Suppressor macrophage treated with lipopolysaccharide for 1 hour (primary cell): ENCODE measurements at places on chromosomes 2 and 18.

DNA sequence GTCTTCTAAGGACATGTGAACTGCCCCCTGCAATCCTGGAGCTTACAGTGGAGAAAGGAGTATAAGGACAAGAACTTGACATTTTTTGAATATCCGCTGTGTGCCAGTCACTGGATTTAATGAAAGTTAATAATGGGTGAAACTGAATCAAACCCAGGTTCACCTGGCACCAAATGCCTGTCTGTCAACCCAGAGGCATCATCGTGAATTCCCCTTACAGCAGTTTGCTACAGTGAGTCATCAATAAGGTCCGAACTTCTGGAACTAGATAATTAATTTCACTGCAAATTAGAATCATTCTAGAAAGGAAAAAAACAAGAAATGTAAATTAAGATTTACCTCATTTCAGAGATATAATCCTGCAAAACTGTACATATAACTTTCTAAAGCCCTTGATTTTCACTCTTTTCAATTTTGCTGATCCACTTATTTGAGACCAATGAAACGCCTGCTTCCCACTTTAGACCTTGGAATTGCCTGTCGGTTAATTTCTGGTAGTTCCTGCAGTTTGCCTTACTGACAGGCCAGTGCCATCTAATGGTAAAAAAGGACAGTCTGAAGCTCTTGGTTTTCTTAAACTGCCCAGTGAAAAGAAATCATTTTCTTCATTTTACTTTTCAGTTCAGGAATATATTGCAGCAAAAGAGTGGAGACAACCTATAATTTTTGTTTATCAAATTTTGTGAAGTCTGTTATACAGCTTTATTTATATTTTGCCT, 8.2 kb downstream of the DSG2 start:
- DNase-seq: no peak

DNA sequence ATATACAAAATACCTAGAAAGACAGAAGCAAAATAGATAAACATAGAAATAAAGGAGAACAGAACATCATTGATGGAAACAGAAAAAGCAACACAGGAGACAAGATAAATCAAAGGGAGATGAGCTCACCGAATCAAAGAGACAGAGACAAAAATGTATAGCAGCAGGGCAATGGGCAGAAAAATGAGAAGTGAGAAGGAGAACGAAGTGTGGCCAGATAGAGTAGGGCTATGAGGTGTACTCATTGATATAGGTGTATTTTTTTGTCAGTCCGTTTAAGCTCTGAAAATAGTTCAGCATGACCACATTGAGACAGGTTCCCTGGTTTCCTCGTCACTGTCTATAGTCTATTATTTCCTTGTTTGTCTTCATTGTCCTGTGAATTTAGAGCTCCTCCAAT, 55.1 kb downstream of the SP100 start:
- no peak for DNase-seq

DNA sequence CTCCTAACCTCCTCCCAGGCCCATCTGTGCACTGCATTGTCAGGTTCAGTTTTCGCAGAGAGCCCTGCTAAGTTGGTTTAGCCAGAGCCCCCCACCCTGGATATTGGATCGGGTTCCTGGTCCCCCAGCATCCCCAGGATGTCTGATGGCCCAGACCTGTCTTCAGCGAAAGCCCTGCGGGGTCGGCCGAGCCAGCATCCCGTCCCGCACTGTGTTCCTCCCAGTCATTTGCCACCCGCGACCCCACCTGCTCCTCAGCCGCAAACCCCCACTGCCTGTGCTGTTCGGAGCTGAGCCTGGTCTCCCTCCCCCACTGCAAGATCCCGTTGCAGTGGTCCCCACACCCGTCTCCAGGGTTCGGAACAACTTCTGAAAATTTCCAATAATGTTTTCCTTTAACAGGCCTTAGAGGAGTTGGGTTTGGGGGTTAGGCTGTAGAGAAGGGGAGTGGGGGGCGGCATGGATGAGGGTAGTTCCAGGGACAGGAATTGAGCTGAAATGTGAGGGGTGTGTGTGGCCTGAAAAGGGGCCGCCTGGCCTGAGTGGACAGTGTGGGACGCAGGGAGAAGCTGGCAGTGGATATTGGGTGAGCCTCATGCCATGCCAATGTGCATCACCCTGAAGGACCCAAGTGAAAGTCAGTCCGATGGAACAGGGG, 1.6 kb upstream of the COPS9 start:
- DNase-seq: no peak

- DNase-seq: no peak
Measured at GRCh38 chr2:4938206-4938605, 754.0 kb upstream of the SOX11 start.

GRCh38 chr2:174603280-174603679, 5.7 kb upstream of the WIPF1 start:
- DNase-seq: peak; percentile 71

DNA sequence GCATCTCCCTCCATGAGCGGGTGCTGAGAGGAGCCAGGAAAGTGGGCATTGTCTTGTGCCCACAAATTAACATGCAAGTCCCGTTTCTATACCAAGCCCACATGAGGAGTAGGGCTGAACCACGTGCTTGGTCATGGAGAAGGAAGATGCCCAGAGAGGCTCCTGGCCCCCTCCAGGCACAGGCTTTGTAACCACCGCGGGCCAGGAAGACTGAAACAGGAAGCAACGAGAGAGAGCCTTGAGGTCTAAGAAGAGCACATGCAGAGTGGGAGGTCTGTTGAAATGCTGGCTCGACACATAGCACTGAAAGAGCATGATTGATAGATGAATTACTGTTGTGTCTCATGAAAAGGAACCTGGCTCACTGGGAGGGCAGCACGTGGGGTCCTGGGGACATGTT, 36.3 kb downstream of the VWA3B start:
- DNase-seq: peak; percentile 62

GRCh38 chr18:45538444-45538843, 76.8 kb upstream of the SLC14A2 start:
- DNase-seq: peak; percentile 23

GRCh38 chr2:103464831-103465230, 703.0 kb downstream of the TMEM182 start:
- DNase-seq: no peak

DNA sequence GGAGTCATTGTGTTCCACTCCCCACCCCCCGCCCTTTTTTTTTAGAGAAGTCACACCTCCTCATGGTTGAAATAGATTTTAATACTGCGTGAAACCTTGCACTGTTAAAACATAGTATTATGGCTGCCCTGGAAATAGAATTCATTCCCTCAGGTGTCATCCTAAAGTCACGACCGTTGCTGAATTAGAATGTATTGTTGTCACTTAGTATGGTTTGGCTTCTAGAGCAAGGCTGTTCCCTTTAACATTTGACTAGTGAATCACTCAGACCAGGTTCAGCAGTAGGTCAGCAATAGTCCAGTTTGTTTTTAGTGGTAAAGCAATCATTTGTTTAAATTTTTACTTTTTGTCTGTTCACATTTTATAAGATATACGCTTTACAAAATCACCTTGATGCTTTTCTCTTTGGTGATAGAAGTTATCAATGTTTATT, 1.2 kb downstream of the BABAM2 start:
- peak; percentile 24 for DNase-seq

- DNase-seq: no peak
Measured at GRCh38 chr2:128262315-128263253, 56.1 kb downstream of the HS6ST1 start.

DNA sequence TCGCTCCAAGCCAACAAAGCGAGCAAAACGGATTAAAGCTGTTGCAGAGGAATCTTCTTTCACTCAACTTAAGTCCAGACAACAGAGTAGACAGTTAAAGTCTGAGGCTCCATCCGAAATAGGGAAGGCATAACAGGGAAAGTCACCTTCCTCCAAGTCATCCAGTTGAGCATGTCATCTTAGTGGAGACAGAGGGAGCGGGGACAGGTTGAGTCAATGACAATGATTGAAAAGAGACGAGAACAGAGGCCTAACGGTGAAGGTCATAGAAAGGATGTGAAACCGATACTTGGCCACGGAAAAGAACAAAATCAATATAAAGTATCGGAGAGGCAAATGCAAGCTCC, 455 bp downstream of the C18orf32 start:
- peak; percentile 53 for DNase-seq

DNA sequence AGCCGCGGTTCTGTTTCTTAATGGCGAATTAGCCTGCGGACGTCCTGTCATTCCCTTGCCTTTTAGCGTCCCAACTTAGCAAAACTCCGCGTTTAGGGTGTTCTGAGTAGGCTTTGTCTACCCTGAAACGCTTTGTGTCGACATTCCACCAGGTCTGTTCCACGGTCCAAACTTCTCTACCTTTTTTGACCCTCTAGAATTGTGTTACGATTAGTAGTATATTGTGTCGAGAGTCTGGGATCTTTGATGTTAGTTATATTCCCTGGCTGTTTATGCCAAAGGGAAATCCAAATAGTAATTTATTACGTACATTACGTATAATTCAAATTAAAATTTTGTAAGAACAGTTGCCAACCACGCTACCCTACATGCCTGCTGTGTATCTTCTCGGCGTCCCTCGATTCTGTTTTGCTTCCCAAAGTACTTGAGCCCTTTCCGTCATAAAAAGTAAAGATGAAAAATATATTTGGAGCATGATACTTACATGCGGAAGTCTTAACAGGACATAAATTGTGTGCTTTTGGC, 495 bp upstream of the TTC32 start:
- DNase-seq: no peak

DNA sequence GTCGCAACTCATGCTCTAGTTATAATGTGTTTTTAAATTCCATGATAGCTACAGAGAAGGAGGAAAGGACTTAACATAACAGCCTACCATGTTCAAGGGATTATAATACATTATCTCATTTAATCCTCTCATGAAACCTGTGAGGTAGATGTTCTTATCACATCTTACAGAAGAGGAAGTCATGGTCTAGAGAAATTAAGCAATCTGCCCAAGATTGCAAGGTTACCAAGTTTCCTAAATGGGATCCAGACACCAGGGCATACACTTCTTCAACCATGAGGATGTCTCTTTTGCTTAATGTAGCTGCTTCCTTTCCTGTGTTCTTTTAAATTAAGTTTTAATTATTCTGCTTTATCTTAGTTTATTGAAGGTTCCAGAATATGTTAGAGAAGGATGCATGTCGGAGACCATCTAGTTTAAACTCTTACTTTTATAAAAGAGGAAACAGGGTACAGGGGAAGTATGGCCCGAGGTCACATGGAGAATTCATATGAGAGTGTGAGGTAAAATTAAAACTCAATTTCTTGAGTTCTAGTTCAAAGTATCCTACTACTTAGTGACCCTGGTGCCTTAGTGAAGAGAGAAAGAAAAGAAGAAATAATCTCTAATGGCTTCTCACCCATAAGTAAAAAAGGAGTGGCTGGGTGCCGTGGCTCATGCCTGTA, 3.6 kb upstream of the IL1A start:
- DNase-seq: peak; percentile 73

GRCh38 chr2:9867881-9868280, 24.6 kb downstream of the TAF1B start:
- DNase-seq: no peak

- no peak for DNase-seq
Measured at GRCh38 chr2:128452536-128453530, 134.2 kb upstream of the HS6ST1 start.

DNA sequence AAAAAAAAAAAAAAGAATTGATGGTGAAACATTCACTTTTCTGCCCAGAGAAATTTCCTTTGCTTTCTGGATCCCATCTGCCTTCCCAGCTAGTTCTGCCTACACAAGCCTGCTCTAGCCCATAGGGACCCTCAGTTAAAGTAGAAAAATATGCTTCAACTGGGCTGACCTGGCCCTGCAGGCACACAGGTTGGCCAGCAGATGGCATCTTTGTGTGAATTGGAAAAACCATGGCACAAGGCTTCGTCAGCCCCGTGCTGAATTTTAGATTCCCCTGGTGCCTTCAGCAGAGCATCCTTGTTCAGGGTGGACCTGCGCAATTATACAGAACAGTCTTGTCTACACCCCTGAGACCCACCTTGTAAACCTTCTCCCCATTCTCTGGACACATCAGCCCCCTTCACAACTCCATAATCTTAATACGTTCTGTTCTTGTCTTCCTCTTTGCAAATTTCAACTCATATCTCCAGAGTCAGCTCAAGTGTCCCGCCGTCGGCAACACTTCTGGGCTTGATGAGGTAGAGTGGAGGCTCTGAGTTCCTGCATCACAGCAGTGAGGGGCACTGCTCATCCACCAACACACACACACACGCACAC, 114.5 kb downstream of the INSIG2 start:
- DNase-seq: peak; percentile 63

GRCh38 chr18:63562284-63562683, 20.1 kb downstream of the SERPINB12 start:
- no peak for DNase-seq

- no peak for DNase-seq
Measured at GRCh38 chr2:20656561-20656960, 5.7 kb upstream of the HS1BP3 start.

DNA sequence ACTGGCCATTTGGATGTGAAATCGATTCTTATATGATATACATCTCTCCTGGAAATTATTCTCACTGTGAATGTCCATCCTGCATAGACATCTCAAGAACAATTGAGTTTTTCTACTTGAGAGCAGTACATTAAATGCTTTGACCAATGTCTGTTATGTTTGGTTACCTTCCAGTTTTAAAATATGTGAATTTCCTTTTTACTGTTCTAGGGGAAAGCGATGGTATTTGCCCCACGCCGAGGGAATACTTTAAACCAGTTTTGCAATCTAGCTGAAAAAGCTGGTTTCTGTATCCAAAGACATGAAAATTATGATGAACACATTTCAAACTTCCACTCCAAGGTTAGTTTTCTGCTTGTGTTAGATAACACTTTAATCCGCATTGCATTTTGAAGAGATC, 175.3 kb upstream of the SIX3 start:
- DNase-seq: no peak

GRCh38 chr18:10490401-10491165, 35.2 kb upstream of the NAPG start:
- DNase-seq: peak; percentile 68

GRCh38 chr2:232386740-232387450, 8.3 kb downstream of the ALPP start:
- DNase-seq: no peak

GRCh38 chr2:171745141-171745540, 57.9 kb downstream of the DYNC1I2 start:
- DNase-seq: no peak

DNA sequence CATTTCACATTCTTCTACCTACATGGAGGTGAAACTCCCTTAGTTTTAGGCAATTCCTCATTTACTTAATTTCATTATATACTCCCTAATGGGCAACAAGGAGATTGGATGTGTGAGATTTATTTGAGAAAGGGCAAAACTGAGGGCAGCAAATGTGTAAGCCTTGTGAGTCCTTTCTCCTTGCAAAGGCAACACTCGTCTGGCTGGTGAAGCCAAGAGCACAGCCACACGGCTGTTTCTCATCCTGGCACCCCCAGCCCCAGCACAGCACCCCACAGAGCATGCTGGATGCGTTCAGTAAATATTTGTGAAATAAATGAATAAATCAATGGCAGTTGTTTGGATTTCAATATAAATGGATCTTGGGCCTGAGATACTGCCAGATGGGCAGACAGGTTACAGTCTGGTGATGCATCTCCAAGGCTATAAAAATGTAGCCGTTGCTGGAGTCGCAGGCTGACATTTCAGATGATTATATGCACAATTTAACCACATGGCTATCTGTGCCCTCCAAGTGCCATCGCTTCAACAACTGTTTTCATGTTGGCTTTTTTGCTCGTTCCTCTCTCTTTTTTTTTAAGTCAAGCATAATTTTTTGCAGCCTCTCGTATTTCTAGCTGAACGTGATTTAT, 154.1 kb upstream of the REV1 start:
- DNase-seq: no peak
